ENCODE measurements at places on chromosomes 16 and 17.
A peak's percentile ranks its signal among the peaks of the same experiment; 100 is the strongest.

DNA sequence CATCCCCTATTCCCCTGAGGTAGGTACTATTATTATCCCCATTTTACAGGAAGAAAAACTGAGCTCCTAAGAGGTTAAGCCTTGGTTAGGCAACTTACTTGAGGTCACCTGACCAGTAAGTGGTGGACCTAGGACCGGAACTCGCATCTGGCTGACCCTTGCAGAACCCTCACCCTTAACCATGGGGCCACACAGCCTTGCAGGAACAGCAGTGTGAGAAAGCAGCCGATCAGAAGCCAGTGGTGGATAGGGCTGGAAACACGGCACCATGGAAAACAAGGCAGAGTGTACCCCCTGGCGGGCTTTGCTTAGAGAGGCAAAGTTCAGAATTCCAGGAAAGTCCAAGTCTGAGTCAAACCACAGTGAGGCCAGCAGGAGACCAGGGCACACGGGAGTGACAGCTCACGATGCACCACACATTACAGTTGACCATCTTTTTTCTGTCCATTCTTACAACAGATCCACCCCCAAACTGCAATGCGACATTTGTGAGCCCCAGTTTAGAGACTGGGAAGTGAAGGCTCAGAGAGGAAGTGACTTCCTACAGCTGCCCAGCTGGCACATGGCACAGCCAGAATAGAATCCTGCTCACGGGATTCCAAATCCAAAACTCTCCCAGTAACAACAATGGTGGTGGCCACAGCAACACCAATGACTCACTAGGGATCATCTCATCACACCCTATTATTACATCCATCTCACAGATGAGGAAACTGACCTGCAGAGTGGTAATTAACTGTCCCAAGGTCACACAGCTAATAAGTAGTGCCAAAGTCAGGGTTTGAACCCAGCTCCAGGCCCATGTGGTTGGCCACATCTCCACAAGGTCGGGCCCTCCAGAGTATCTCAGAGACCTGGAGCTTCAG lies 20.3 kb downstream of the KIFC3 start:
- DNase-seq, result peak; percentile 70

GRCh38 chr17:48352630-48353029 lies 77.4 kb downstream of the SKAP1 start:
- DNase-seq, result no peak

GRCh38 chr17:8803531-8804420 lies 4.6 kb upstream of the MFSD6L start:
- DNase-seq, result no peak

DNA sequence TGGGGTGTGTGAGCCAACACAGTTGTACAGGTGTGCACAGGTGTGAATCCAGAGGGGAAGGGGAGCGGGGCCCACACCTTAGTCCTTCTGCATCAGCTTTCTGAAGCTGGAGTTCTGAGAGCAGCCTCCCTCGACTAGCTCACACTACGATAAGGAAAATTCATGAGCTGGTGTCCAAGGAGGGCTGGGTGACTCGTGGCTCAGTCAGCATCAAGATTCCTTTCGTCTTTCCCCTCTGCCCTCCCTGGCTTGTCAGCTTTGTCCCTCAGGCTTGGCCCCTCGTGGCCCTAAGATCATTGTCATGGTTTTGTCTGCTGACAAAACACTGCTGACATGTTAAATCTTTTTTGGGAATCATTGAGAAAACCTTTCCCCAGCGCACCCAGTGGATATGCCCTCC lies 47.5 kb downstream of the OR1D5 start:
- no peak for DNase-seq

DNA sequence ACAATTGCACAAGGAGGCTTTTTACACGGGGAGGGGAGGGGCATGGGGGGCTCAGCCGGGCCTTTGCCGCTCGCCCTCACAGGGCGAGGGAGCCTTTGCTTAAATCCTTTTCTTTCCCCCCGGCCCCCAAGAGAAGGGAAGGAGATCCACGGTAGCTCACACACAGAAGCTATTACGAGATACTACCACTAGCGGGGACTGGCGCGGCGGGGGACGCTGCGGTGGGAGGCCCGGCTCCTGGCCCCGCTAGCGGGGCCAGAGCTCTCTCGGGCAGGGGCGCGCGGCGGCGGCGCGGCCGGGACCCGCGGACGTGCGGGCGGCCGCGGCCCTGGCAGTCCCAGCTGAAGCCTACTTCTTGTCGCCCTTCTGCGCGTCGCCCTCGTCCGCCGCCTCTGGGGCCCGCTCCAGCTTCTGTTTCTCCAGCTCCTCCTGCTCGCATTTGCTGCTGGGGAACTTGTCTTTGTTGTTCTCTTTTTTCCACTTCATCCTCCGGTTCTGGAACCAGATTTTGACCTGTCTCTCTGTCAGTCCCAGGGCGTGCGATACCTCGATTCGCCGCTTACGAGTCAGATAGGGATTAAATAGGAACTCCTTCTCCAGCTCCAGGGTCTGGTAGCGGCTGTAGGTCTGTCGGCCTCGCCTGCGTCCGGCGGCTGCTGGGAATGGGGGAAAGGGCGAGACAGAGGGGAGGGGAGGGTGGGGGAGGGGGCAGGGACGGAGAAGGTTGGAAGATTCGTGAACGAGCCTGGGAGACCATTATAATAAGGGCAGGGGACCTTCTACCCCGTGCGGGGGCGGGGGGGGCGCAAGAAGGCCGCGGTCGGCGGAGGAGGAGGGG lies 2.0 kb downstream of the HOXB8 start:
- DNase-seq, result peak; percentile 69

DNA sequence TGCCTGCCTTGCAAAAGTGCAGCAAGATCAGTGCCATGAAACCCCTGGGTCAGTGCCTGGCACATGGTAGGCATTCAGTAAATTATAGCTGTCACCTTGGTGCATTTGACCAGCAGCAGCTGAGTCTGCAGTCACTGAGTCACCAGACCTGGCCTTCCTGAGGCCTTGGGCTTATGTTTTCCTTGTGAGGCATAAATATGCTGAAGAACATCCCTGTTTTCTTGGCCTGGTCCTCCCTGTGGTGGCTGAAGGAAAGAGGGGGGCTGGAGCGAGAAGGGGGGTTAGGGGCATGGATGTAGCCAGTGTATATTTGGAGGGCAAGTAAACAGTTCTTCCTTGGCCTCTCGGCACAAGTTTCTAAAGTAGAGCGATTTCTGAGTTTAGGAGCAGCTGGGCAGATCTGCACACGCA lies 26.5 kb downstream of the EPN2 start:
- DNase-seq, result no peak

DNA sequence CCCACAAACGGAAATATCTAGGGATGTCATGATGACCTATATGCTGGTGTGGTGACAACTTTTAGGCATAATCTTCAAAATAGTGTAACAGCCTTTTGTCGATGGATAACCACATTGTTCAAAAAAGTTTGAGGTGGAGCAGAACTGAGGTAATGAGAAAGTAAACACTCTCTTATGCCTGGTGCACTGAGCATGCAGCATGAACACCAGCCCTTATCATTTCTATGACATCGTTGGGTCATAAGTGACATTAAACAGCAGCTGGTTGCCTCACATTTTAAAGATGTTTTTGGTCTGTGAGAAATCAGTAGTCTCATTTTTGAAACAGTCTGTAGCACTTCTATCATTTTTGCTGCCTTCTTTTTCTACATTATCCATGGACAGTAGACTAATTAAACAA lies 1.8 kb downstream of the KRT23 start:
- no peak for DNase-seq

DNA sequence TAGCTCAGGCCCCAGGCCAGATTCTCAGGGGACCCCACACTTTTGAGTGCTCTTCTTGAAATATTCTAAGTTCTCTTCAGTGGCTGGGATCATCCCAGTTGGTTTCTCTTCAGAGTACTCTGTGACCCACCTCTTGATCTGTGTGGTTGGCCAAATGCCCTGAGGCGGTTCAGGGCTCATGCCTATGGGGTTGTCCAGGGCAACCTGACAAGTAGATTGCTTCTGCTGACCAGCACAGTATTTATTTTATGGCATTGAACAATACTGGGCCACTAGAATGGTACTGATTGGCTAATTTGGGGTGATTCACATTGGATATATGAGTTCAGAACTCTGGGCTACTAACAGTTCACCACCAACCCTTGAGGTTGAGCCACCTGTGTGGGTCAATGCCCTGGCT lies 7.4 kb upstream of the GOSR2 start:
- no peak for DNase-seq

DNA sequence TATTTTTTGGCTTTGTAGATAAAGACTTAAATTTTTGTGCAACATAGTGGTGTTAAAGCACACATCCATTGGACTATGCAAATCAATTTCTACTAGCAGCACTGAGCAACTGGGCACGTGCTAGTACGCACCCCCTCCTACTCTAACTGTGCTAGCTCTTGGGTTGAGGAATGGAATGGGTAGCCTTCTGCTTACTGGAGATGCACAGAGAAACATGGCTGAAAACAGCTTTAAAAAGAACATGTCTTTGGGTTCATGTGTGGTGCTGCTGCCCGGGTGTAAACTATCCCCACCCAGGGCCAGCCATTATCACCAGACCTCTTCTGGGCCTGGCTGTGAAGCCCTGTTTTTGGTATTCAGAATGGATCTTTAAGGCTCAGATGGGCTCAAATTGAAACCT lies 7.3 kb downstream of the ESRP2 start:
- DNase-seq, result no peak

- DNase-seq, result no peak
These were observed 138.2 kb downstream of the CYLD start for GRCh38 chr16:50879873-50880695.

DNA sequence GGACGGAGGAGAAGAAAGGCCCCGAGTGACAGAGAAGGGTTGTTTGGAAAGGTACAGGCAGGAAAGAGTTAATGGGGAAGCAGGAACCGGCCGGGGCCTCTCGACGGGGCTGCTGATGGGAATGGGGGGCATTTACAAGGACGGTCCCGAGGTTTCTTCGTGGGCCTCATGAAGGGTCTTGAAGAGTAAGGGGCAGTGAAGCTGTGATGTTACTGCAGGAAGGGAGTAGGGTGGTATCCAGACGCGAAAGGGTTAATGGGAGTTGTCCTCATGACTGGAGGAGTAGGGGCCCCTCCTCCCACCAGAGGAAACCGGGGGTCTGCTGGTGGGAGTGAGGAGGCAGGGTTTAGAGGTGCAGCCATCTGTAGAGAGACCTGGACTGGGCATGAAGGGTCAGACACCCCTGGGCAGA lies 481 bp downstream of the PDK2 start:
- no peak for DNase-seq

GRCh38 chr17:45274033-45274432 lies 12.1 kb upstream of the SPATA32 start:
- no peak for DNase-seq

- DNase-seq, result no peak
These were observed 27.3 kb downstream of the COX4I1 start for GRCh38 chr16:85826686-85827247.

DNA sequence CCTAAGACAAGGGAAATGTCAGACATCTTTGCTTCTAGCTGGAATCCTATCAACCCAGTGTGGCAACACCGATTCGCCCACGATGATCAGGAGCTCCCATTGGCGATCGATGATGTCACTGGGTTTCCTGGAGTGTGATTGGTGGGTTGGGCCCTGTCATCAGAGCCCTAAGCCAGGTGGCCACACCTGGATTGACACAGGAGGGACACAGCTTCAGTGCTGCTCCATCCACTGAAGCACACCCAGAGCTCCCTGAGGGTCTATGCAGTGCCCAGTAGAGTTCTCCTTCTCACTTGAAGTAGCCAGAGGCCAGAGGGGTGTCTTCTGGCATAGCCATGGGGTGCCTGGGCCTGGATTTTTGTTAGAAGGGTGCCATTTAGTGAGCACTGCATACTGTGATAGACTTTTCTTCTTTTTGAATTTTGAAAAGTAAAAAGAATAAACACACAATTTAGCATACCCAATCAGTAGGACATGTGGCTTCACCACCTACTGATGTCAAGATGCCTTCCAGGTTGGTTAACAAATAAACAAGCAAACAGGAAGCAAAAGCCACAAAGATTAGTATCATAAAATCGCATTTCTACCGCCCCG lies 77.6 kb downstream of the CMIP start:
- no peak for DNase-seq

DNA sequence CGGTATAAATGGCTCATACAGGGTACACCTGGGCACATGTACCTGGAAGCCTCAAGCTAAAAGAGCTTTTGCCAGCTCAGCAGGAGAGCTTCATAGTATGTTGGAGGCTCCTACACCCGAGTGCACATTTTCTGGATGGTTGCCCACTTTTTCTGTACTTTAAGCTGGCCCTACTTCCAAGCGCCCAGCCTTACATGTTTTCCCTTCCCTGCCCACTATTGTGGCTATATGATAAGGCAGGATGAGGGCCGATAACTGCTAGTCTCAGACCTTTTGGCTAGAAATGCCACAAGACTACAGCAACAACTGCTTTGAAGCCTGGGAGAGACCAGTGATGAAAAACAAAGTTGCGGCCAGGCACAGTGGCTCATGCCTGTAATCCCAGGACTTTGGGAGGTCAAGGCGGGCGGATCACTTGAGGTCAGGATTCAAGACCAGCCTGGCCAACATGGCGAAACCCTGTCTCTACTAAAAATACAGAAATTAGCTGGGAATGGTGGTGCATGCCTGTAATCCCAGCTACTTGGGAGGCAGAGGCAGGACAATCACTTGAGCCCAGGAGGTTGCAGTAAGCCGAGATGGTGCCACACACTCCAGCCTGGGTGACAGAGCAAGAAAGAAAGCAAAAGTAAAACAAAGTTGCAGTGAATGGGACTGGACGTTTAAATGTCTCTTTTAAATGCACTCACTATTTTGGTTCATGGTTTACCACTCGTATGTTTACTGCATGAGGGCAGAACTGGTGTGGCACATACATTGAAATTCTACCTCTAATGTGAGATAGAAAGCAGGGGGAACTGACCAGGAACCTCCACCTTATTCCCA lies 14.2 kb upstream of the MARCHF10 start:
- no peak for DNase-seq

DNA sequence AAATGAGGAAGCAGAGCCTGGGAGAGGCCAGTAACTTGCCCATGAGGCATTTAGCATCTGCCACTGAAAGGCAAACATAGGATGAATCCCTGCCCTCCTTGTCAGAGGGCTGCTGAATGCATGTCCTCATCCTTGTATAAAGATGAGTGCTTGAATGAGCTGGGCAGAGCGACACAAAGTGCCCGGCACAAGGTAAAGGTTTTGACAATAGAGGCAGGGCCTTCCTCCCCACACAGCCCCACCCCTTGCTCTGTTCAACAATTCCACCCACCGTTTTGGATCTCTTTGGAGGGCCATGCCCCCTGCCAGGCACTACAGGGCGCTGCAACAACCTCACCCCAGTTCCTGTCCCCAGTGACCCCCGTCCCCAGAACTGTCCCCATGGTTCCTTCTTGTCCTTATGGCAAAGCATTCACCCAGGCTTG lies 1.4 kb upstream of the KRT19 start:
- DNase-seq, result no peak

DNA sequence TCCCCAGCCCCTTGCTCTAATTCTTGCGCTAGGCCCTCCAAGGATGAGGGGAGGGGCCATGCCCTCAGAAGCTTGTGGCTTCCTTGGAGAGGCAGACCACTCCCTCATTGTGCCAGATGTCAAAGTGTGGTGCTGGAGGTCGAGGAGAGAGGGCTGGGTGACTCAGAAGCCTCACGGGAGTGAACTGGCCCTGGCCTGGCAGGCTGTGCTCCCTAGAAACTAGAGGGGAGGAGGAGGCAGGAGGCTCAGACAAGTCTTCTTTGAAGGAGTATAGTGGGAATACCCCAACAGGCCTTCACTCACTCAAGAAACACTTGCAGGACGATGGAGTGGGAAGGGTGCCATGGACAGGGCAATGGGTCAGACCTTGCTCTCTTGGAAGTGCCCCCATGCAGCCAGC lies 18.5 kb downstream of the ANKRD40 start:
- DNase-seq, result peak; percentile 40

- peak; percentile 12 for DNase-seq
These were observed 651 bp downstream of the SHMT1 start for GRCh38 chr17:18362698-18363100.

GRCh38 chr16:86610779-86611524 lies 32.6 kb downstream of the FOXL1 start:
- DNase-seq, result no peak
